Fibroblast of the conjunctiva (primary cell): ENCODE measurements at places on chromosomes 4 and X.

DNA sequence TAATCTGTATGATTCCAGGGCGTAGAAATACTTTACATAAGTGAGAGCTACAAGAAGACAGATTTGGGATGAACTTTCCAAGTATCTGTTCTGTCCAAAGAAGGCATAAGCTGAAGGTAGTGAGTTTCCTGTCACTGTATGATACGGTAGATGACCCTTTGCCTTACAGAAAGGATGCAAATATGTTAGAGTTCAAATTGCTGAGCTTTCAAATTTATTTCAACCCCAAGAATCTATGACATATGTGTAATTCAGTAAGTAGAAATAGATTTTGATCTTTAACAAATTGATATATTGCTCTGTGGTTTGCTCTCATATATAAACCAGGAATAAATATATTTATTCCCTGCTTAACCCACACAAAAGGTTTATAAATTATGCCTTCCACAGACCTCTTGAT lies 16.5 kb downstream of the DIPK2B start:
- no peak for DNase-seq

DNA sequence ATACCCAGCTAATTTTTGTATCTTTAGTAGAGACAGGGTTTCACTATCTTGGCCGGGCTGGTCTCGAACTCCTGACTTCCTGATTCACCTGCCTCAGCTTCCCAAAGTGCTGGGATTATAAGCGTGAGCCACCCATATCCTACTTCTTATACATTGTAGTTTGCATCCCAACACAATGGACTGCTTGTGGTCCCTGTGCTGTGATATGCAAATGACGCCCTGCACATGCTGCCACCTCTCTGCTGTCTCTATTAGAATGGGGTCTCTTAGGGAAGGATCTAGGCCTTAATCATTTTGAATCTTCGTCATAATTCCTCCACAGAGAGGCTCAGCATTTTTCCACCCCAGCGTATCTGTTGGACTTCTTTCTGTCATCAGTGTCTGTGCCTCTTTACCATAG lies 595.9 kb downstream of the ADGRL3 start:
- DNase-seq, result no peak

- DNase-seq, result no peak
Measured at GRCh38 chr4:25628451-25628850, 27.2 kb upstream of the SLC34A2 start.

DNA sequence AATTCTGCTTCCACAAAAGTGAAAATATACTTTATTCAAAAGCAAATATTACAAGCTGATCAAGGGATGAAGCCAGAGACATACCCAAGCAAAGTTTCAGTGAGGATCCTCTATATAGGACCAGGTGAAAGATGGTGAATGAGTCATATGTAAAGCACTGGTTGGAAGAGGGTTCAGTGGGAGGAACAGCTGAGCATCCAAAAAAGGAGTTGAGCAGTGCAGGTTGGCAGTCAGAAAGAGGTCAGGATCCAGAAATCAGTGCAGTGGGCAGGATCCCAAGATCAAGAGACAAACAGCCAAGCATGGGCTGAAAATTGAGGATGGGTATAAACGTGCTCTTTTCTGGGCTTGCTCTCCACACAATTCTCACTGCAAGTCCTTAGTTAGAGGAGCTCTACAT lies 30.3 kb downstream of the OTC start:
- DNase-seq, result no peak

GRCh38 chrX:23513121-23513520 lies 154.2 kb upstream of the PRDX4 start:
- no peak for DNase-seq

DNA sequence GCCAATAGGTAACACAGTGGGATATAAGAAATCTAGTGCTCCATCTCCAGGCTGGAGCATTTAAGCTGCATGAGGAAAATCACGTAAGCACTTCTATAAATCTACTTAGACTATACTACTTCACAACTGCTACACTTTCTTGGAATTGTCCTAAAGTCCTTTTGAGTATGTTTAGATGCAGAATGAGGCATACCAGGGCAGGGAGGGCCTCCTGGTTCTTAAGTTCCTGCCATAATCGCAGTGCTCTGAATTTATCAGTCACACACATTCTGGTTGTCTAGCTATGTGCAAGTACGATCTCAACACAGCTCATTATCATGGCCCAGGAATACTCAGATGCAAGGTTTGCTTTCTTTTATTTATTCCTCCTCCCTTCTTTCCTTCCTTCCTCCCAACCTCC lies 130.3 kb downstream of the GUCY2F start:
- DNase-seq, result no peak

- no peak for DNase-seq
Measured at GRCh38 chr4:100041646-100042045, 91.6 kb upstream of the H2AZ1 start.

DNA sequence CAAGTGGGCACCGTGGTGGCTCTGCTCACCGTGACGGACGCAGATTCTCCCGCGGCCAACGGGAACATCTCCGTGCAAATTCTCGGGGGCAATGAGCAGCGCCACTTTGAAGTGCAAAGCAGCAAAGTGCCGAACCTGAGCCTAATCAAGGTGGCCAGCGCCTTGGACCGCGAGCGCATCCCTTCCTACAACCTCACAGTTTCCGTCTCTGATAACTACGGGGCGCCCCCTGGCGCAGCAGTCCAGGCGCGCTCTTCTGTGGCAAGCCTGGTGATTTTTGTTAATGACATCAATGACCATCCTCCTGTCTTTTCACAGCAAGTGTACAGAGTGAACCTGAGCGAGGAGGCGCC lies 2.7 kb downstream of the FAT4 start:
- DNase-seq, result no peak

DNA sequence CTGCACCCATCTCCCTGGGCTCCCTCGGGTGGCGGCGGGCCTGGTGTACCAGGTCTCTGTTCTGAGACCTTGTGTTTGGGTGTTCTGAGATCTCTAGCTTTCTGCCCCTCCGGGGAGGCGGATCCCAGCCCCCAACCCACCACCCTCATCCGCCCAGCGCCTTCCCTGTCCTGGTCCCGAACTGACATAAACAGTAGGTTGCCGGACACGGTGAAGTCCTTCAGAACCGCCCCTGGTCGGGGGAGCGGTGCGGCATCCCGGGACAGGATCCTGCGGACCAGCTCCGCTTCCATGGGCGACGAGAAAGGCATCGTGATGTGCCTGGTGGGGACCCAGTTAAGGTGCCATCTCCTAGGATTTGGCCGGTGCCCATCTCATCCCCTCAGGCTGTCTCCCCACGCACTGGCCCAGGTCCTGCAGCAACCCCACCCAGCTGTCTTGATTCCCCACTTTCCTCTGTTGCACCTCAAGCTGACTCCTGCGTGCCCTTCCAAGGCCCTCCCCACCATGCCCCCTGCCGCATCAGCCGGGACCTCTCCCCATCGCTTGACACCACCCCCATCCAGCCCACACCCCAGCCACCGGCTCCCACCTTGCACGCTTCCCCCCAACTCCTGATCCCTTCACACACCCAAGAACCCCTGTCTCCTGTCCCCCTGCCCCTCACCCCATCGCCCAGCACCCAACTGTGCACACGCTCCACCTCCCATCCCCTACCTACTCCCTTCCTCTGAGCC lies 900 bp downstream of the CTAG2 start:
- no peak for DNase-seq
